Cardiac muscle cell (in vitro differentiated cells and primary cell): ENCODE measurements at places on chromosomes 11 and 22. TPM values are rescaled to one million over a fixed set of nuclear protein-coding genes. Genes with fewer than 3 reads are reported as not detected.

Gene FOLH1
- total RNA-seq, result 0.53 TPM in 1 of 2 replicates, not detected in the other

Gene FAM118A
- total RNA-seq, result 104 and 240 TPM in 2 replicates

Gene HTATIP2
- total RNA-seq, result 3.4 and 4.9 TPM in 2 replicates

Gene MIOX
- not detected in 2 replicates for total RNA-seq
